CD4-positive, CD25-positive, alpha-beta regulatory T cell (primary cell): ENCODE measurements at places on chromosomes 2 and 18. TPM values are rescaled to one million over a fixed set of nuclear protein-coding genes. Genes with fewer than 3 reads are reported as not detected.

- no peak for DNase-seq
Measured at GRCh38 chr2:199572571-199572970, 114.8 kb upstream of the SATB2 start.

DNA sequence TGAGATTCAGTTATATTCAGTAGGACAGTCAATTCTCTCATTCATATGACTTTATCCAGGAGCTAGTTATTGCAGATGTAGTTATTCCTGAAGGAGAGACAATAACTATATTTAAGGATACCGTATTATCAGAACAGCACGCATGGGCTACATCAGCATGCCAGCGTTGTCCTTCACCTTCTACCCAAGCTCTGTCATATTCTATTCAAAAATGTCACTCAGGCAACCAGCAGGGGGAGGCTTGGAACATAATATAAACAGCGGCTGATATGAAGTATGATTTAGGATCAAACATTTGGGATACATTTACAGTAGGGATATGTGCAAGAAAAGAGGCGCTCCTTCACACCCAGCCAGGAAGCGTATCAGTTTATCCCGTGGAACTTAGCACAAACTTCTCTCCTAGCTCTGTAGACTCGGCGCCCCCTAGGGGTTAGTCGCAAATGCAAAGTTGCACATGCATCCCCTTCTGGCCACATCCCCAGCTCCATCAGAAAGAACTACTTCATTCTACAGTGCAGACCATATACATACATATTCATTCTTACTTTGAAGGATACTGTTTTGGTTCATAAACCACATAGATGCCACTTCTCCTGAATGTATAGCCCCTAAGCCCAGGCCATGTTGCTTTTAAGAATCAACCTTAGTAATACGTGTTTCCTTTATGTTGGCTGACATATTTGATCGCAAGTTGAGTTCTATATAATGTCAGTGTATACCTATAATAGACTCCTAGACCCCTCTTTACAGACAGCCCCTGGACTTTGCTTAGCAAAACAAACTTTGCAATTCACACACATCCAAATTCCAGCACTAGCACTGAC lies 759.4 kb downstream of the ADCYAP1 start:
- no peak for DNase-seq

- peak; percentile 43 for DNase-seq
Measured at GRCh38 chr2:190277234-190278112, 42.2 kb downstream of the HIBCH start.

The CTLA4 gene
- 459 TPM for total RNA-seq

DNA sequence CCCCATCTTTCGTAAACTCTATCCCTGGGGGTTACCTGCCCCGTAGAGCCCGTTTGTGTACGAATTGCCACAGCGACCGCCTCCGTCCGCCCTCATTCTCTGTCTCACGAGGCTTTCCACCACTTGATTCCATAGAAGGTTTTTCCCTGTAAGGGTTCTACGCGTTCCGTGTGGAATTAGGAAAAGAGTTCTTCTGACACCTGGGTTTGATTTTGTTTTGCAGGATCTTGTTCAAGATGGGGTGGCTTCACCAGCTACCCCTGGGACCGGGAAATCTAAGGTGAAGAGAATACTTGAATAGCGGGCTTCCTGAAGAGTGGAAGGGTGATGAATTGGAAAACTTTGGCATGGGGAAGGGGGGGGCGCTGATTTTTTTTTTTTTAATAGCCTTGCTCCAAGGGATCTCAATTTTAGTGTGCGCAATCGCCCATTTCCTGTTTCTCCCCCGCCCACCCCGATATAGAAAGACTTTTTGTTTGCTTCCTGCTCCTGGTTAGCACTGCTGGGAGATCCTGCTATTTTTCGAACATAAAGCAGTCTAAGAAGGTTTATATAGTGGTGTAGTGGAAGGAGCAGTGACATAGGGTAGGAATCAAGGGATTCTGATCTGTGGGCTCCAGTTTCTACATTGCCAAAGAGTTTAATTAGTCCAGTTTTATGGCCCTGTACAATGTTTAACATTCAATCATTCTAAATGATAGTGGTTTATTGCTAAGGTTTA lies 564 bp downstream of the GCC2 start:
- peak; percentile 41 for DNase-seq

GRCh38 chr18:62838475-62839098 lies 123.2 kb downstream of the PHLPP1 start:
- no peak for DNase-seq

DNA sequence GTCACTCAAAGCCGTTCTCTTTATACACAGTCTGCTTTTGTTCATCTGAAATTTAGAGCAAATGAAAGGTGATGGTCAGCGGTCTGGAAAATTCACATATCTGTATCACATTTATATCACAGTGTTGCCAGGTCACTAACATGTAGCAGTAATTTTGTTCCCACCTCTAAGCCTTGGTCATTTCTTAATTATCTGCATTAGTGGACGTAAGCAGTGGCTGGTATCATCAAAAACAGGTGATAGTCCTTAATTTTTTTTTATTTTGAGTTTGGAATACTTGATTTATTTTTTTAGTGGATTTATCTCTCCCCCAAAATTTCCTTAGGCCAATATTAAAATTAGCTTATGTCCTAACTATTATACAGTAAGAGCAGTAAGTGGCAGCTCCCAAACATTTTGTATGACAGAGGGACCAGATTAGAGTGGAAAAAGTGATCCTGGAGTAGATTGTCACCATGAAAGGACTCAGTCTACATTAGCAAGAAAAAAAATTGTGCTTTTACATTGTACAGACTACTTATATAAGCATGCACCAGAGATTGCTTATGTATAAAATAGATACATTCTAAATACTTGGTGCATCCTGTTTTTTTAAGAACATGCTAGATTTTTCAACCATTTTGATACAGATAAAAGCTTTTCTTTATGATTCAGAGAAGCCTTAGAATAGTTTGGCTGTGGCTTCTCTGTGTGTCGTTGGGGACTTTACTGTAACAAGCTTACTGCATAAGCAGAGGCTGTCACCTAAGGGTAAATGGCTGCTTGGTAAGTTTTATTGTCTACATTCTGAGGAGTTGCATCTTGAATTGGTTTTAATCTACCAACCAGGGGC lies 65.0 kb downstream of the MAPRE2 start:
- no peak for DNase-seq

The RESP18 gene
- total RNA-seq: not detected

- DNase-seq: no peak
Measured at GRCh38 chr2:105571445-105571987, 172.7 kb upstream of the FHL2 start.

DNA sequence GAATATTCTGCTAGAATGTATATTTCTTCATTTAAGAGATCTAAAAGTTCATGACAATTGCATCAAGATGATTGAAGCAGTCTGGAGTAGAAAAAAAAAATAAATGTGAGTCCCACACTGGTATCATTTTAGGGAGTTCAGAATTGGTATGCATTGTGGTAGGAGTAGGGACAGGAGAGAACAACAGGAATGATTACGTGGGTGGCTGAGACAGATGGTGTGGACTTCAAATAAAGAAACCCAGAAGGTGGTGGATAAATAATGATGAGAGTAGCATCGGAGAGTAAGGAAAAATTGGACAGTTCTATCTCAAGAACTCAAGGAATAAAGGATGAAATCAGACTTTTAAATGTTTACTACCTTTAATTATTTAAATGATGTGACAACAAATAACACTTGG lies 289.6 kb downstream of the GALNT13 start:
- no peak for DNase-seq

DNA sequence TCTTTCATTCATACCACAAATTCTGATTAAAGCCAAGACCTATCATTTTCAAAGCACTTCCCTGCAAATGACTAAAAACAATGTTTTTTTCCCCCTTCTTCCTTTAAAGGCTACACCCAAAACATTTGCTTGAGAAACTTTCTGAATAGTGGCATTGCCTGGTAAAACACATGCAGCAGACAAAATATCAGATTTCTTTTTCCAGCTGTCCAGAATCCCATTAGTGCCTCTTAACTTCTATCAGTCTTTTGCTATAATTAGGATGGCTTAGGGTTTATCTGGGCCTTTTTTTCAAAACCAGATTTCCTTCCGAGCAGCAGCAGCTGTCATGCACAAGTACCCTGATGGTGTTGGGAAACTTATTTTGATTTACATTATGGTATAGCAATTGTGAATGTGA lies 50.6 kb downstream of the ALPK2 start:
- no peak for DNase-seq

DNA sequence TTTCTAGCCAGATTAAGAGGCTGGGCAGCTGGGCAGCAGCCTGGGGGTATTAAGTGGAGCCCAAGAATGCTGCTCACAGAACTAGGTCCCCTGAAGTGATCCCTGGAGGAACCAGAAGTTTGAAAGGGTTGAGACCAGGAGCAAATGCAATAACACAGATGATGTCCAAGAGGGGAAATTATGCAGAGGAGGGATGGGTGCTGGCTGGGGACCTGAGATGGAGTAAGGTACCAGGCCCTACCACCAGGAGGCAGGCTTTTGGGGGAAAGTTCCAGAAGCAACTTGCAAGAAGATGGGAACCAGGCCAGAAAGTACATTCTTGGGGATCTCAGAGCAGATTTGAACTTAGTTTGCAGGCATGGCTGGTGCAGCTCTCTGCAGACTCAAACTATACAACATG lies 175.1 kb downstream of the NCK2 start:
- peak; percentile 48 for DNase-seq

The UGT1A10 gene
- total RNA-seq: not detected

The MAP3K19 gene
- total RNA-seq: not detected

The IL36A gene
- not detected for total RNA-seq

- DNase-seq: no peak
Measured at GRCh38 chr2:168480825-168481585, 24.9 kb downstream of the CERS6 start.

GRCh38 chr18:11304928-11305327 lies 155.6 kb upstream of the PIEZO2 start:
- no peak for DNase-seq

The APOB gene
- not detected for total RNA-seq

- DNase-seq: no peak
Measured at GRCh38 chr18:60404486-60405085, 32.0 kb upstream of the MC4R start.

The HS6ST1 gene
- total RNA-seq: 7.6 TPM

DNA sequence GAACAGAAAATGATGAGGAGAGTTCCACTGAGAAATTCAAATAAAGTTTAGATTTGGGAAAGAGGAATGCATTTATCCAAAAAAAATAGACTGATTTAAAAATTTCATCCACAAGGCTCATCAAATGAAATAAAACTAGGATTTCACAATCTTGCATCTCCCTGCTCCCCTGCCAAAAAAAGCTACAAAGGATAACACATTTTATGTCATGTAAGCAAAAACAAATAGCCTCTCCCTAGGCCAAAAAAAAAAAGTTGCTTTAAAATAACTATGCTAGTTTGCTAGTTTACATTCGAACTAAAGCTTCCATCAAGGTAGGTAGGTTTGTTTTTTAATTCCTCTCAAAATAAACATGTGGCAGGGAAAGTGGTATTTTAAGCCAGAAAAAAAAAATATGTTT lies 465.5 kb upstream of the ID2 start:
- no peak for DNase-seq

The POTEC gene
- not detected for total RNA-seq

GRCh38 chr2:57497489-57498096 lies 549.0 kb upstream of the VRK2 start:
- DNase-seq: peak; percentile 25

The GKN2 gene
- total RNA-seq: not detected

GRCh38 chr2:216857131-216857550 lies 2.7 kb downstream of the TNP1 start:
- DNase-seq: no peak

The GPBAR1 gene
- total RNA-seq: 1.2 TPM

The PCARE gene
- not detected for total RNA-seq

DNA sequence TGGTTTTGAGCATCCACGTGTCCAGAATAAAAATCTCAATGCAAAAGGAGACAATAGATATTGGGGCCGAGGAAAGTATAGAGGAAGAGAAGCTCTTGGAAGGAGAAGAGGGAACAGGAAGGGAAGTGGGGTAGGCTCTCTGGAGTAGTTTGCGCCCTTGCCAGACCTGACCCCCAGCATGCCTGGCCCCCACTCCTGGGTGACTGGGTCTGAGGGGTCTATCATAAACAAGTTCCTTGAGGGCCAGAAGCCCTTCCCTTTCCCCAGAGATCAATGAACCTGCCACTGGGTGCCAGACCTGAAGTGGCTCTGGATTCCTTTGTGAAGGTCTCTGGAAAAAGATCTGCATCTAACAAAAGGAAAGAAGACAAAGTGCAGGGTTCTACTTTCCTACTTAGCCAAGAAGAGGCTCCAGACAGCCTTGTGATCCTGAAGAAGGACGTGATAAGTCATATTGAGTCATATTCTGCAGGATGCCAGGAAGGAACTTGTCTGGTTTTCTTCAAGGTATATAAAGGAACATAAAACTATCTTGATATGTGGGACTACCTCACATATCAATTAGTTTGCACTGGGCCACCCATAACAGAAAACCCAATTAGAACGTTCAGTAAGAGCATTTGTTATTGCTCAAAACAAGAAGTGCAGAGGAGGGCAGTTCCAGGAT lies 18.7 kb upstream of the ATOH8 start:
- no peak for DNase-seq

The IL36B gene
- total RNA-seq: not detected

GRCh38 chr2:204670124-204670523 lies 124.8 kb downstream of the PARD3B start:
- no peak for DNase-seq

DNA sequence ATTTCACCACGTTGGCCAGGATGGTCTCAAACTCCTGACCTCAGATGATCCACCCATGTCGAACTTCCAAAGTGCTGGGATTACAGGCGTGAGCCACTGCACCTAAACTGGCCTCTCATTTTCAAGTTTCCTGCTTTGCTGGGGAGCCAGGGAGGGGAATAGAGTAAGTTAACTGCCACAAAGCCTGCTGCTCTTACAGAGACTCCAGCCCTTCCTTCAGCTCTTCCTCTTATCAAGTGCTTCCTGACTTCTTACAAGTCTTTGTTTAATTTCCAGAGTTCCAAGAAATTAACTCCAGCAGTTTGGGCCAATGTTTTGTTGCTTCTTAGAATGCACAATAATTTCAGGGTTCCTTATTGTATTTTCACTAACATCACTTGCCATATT lies 24.3 kb upstream of the UBE2F start:
- peak; percentile 45 for DNase-seq

DNA sequence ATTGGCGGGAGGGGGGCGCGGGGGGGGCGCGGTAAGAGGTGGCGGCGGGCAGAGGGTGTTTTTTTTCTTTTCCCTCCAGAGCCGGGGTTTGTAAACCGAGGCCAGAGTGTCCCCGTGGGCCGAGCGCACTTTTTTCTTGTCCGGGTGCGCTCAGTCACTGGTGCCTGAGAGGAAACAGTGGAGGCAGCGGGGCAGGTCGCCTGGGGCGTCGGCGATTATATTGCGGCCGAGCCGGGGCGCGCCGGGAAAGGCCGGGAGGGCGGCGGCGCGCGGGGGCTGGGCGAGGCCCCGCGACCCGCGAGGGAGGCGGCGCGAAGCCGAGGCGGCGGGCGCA lies 275 bp downstream of the HOXD8 start:
- no peak for DNase-seq

DNA sequence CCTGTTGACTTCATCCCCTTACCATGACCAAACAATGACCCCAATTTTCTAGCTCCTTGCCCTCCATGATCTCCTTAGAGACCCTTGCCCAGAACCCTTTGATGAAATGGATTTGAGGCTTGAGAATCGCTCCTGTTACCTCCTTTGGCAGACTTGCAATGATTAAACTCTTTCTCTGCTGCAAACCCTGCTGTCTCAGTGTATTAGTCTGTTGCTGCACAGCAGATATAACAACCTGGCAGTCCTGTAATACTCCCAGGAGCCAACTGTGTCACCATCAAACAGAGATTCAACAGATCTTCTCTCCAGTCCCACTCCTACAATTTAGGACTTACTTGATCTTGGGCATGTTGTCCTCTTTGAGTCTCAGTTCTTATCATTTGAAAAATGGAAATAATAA lies 242.9 kb downstream of the HRH4 start:
- no peak for DNase-seq

GRCh38 chr2:241563031-241563507 lies 4.5 kb downstream of the BOK start:
- DNase-seq: no peak

The POTEJ gene
- not detected for total RNA-seq
